ENCODE measurements at places on chromosomes 2 and 18. TPM values are rescaled to one million over a fixed set of nuclear protein-coding genes. Genes with fewer than 3 reads are reported as not detected.
A peak's percentile ranks its signal among the peaks of the same experiment; 100 is the strongest.

DNA sequence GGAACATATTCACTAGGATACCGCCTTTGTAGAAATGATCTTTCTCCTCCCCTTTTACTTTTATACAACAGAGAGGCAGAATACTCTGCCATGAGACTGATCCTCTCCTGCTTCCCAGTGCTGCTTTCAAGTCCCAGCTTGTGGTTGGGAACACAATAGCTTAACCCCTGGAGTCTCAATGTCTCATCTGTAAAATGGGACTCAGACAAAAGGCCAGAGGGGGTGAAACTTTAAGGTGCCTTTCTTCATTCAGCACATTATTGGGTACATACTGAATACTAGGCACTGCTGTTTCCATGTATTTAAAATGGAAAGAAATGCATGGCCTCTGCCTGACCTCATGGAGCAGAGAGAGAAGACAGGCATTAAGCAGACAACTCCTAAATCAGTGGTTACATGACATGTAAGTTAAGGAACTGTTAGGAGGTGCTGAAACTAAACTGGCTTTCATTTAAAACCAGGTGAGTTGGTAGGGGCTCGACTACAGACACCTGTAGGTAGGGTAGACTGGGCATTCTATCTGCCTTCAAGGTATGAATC is 53.8 kb downstream of the MAP4K4 start:
- H3K36me3 ChIP-seq = no peaks in the 10 kb centered on the region
- peaks cover 78% of the 10 kb centered on the region for H3K4me1 ChIP-seq
- no peaks in the 10 kb centered on the region for H3K27me3 ChIP-seq
- no peak overlapping the region for H3K4me3 ChIP-seq
- DNase-seq = no peak

DNA sequence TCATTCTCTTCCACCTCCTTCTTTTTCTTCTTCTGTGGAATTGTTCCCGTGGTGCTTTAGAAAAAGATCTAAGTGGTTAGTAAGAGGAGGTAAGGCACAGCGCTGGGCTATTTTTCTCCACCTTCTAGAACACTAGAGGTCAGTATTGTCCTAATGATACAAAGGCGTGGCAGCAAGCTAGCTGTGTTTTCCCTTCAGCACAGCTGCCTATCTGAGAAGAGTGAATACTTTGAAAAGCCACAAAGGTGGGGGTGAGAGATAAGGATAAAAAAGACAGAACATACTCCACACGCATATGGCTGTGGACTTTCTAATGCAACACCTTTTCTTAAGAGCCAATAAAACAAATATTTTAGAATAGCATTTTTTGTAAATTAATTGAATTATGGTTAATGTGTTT is 2.1 kb downstream of the CNTNAP5 start:
- no peak for DNase-seq
- no peak overlapping the region for H3K4me3 ChIP-seq
- H3K27me3 ChIP-seq = peaks cover 13% of the 10 kb centered on the region
- peaks cover 3% of the 10 kb centered on the region for H3K4me1 ChIP-seq
- no peaks in the 10 kb centered on the region for H3K36me3 ChIP-seq

DNA sequence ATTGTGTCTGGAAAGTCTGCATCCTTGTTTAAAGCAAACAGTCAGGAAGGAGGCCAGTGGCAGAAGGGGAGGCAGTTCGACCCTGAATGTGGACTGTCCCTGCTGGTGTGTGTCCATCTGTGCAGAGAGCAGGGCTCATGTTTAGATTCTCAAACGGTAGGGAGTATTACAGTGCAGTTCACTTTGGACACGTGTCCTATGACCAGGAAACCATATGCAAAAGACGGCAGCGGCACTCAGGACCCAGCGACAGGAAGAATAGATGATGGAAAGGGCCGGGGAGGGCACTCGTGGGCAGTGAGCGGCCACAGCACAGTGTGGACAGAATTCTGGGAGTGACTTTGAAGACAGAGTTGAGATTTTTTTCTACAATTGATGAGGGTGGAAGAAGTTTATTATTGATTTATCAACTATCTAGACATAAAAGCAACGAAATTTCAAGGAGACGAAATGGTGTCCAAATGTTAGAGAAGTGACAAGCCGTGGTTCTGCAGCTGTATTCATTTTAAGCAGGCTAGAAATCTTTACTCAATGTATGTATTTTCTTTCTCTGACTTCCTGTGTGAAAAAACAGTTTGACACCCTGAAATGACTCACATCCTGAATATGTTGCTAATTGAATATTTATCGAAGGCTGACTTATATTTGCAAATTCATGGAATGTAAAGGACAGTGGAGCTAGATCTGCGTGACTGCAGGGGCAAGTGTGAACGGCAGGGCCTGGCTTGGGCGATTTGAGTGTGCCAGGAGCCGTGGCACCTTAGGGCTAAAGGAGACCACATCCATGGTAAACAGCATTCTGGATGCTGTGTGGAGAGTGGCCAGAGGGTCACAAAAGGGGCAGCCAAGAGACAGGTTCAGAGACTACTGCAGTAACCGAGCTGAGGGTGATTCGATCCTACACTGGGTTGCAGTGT is 214.2 kb downstream of the PTGR3 start:
- no peaks in the 10 kb centered on the region for H3K27me3 ChIP-seq
- H3K4me1 ChIP-seq = peaks cover 47% of the 10 kb centered on the region
- peak overlapping the region; percentile 83 for H3K27ac ChIP-seq
- no peak for DNase-seq
- H3K36me3 ChIP-seq = no peaks in the 10 kb centered on the region
- peak overlapping the region; percentile 49 for H3K4me3 ChIP-seq

- H3K4me1 ChIP-seq = peaks cover 1% of the 10 kb centered on the region
- peaks cover 18% of the 10 kb centered on the region for H3K27me3 ChIP-seq
- no peaks in the 10 kb centered on the region for H3K36me3 ChIP-seq
- DNase-seq = peak; percentile 68
Observed at GRCh38 chr18:13235981-13236380, 17.4 kb downstream of the LDLRAD4 start.

Gene OSR1
- total RNA-seq = 6.1 TPM
